ENCODE measurements at places on chromosomes 5 and 9. TPM values are rescaled to one million over a fixed set of nuclear protein-coding genes. Genes with fewer than 3 reads are reported as not detected.

GRCh38 chr9:14361074-14361473 lies 47.1 kb upstream of the NFIB start:
- no peak for DNase-seq

- DNase-seq: peak; percentile 31
Measured at GRCh38 chr9:89361816-89362646, 43.7 kb downstream of the SECISBP2 start.

DNA sequence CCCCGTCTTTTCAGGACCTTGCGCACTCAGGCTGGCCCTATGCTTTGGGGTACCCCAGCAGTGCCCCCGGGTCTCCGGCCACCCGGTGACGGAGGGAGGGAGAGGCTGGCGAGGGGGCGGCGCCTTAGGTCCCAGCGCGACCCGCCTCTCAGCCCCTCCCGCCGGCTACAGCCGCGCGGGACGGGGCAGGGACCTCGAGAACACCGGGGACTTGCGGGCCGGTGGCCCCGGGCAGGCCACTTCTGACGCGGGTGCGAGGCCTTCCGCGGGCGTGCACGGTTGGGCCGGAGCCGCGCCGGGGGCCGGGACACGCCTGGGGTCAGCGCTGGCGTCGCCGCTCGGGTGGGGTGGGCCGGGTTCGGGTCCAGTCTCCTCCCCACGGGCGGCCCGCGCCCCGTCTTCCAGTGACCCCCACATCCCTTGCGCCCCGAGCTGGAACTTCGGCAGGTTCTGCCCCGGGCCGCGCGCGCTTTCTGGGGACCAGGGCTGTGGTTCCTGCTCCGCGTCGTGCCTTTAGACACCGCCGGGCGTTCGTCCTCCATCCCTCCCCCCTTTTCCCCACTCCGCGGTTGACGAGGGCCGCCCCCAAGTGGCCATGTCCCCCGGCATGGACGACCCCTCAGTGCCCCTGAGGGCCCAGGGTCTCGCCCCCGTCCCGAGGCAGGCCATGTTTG lies 3.8 kb upstream of the SQSTM1 start:
- no peak for DNase-seq

Gene SLC6A19
- not detected for total RNA-seq
